ENCODE measurements at places on chromosomes 6 and 20.

DNA sequence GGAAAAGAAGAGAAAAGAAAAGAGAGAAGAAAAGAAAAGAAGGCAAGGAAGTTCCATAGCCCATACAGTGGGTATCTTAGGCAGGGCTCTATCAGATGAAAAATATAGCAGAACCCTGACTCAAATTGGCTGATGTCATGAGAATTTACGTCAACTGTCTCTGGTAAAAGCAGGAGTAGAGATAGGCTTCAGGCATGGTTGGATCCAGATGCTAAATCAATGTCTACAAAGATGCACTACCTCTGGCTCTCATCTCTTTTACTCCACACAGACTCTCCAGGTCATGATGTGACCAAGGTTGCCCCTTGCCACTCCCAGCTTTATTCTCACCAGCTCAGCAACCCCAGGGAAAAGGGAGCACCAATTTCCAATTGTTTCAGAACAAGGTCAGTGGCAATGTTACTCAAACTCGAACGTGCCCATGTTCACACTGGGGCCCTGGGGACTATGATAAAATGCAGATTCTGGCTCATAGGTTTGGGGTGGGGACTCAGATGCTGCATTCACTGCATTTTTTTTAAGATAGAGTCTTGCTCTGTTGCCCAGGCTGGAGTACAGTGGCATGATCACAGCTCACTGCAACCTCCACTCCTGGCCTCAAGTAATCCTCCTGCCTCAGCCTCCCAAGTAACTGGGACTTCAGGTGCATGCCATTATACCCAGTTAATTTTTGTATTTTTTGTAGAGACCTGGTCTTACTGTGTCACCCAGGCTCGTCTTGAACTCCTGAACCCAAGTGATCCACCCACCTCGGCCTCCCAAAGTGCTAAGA lies 33.4 kb upstream of the PTGIS start:
- no peak for DNase-seq

- peak; percentile 34 for DNase-seq
Observed at GRCh38 chr20:50338479-50339391, 148.1 kb downstream of the CEBPB start.

DNA sequence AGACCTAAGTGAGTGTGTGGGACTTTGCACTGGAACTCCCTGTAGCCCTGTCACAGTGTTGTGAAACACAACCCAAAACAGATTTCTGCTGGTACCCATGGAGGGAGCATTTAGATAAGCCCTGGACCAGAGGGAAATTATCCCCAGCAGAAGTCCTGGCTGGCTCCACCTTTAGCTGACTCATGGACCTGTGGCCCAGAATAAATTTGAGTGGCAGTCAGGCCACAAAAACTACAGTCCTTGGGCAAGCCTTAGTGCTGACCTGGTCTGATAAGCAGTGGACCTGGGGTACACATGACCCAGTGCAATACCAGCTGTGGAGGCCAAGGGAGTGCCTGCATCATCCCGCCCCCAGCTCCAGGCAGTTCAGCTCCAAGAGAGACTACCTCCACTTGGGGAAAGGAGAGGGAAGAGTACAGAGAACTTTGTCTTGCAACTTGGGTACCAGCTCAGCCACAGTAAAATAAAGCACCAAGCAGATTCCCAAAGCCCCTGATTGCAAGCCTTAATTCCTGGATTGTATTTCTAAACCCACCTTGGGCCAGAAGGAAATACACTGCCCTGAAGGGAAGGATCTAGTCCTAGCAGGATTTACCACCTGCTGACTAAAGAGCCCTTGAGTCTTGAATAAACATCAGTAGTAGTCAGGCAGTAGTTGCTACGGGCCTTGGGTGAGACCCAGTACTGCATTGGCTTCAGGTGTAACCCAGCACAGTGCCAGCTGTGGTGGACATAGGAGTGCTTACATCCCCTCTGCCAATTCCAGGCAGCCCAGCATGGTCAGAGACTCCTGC lies 140.4 kb upstream of the COL21A1 start:
- DNase-seq: no peak

DNA sequence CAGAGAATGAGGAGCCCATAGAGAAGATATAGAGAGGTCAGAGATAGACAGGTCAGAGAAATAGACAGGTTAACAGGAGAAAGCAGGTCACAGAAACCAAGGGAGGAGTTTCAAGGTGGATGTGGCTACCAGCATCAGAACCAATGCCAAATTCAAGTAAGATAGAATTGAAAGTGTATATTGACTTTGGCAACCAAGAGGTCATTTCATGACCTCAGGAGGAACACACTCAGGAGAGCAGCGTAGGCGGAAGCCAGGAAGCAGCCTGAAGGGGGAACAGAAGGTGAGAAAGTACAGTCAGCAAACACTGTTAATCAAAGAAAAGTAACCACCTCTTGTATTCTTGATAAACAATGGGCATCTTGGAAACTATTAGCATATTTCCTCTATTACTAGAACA lies 33.9 kb upstream of the ALDH8A1 start:
- DNase-seq: no peak

DNA sequence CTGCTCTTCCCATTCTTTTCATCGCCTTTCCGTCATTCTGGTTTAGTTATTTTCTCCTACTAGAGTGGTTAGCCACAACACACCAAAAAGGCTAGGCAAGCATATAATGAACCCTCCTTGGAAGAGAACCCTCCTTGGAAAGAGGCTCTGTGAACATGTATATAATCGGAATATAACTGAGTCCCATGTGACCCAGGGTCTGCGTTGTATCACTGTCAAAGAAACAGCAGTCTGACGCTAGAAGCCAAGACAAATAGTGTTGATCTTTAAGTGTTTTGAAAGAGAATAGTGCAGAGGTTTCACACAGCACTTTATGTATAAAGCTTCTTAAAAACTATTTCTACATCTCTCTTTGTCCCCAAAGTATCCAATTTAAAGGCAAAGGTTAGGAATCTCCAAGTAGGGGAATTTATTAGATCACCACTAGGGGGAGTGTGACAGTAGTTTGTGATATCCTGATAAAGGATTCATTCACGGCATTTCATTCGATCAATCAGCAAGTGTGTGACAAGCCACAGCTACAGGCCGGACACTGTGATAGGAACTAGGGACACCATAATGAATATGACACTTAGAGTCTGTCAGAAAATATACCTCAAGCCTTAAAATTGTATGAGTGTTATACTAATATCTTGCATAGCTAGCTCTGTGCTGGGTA lies 395.3 kb downstream of the CD109 start:
- DNase-seq: peak; percentile 56

DNA sequence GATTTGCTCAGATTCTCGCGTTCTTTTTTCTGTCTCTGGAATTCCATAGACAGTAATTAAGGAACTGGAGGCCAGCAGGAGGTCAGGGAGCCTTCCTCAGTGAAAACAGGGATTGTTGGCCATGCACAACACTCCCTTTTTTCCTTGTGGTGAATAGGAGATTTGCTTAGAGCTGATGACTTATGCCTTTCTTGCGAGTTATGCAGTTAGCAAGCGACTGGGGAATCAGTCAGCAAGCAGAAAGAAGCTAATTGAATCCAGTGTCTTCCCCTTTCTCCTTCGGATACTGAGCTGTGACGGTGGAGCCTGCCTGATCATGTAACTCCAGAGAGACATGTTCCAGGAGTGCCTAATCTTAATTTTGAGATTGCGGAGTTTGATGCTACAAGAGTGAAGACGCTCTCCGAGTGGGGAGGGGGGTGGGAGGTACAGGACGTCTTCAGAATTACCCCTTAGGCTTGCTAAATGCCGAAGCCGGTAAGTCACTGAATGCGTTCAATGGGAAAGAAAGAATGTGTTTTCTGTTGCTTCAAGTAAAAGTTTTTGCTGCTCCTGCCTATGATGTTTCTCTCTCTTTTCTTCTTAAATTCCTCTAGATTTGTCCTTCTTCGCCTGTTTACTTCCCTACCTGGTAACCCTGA lies 165.9 kb downstream of the SASH1 start:
- peak; percentile 93 for DNase-seq

DNA sequence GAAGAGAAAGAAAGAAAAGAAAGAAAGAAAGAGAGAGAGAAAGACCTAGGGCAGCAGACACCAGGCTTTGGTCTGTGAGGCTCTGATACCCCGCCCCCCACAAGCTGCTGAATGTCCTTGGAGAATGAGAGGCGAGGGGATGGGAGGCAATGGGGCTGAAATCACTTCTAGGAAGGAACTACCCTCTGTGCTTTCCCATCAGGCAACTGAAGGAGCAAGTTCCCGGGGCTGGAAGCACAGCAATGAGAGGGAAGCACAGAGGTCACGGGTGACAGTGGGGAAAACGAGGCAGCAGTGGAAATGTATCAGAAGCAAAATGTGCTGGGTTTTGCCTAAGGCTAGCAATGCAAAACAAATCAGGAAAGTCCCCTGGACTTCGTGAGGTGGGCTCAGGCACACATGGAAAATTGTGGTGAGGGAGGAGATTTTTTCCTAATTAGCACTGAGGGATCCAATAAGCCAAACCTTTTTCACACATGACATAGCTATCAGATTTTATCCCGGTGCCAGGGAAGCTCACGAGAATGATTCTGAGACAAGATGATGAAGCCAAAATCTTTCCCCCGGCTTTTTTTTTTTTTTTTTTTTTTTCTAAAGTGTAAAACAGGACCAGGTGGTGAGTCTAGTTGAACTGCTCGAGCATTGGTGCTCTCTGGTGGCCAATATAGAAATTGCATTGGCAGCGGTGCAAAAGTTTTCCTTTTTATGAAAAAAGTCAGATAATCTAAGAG lies 16.8 kb upstream of the ARFGEF2 start:
- peak; percentile 65 for DNase-seq

- peak; percentile 100 for DNase-seq
Observed at GRCh38 chr6:148497257-148497656, 154.6 kb downstream of the SASH1 start.

GRCh38 chr6:68108233-68108835 lies 526.7 kb upstream of the ADGRB3 start:
- DNase-seq: no peak

- peak; percentile 11 for DNase-seq
Observed at GRCh38 chr6:111105578-111105977, 18.3 kb downstream of the SLC16A10 start.

DNA sequence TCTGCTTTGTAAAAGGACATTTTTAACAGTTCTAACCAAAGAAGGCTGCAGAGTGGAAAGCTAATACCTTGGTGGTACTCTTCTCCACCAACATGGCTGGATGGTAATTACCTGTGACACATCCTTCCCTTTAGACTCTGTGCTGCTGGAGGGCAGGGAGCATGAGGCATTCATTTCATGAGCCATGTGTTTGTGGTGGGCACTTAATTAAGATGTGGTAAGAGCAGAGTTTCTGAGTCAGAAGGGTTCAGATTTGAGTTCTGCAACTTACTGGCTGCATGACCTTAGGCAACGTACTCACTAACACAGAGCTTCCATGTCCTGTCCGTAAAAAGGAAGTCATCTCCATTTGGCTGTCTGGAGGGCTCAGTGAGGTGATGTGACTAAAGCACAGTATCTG lies 9.1 kb upstream of the ZNF133 start:
- peak; percentile 17 for DNase-seq

- DNase-seq: no peak
Observed at GRCh38 chr6:41680182-41680965, 42.1 kb downstream of the MDFI start.
